ENCODE measurements at places on chromosomes 11 and 22.
A peak's percentile ranks its signal among the peaks of the same experiment; 100 is the strongest.

- DNase-seq, result no peak
Observed at GRCh38 chr11:2317354-2318050, 15.7 kb downstream of the TSPAN32 start.

DNA sequence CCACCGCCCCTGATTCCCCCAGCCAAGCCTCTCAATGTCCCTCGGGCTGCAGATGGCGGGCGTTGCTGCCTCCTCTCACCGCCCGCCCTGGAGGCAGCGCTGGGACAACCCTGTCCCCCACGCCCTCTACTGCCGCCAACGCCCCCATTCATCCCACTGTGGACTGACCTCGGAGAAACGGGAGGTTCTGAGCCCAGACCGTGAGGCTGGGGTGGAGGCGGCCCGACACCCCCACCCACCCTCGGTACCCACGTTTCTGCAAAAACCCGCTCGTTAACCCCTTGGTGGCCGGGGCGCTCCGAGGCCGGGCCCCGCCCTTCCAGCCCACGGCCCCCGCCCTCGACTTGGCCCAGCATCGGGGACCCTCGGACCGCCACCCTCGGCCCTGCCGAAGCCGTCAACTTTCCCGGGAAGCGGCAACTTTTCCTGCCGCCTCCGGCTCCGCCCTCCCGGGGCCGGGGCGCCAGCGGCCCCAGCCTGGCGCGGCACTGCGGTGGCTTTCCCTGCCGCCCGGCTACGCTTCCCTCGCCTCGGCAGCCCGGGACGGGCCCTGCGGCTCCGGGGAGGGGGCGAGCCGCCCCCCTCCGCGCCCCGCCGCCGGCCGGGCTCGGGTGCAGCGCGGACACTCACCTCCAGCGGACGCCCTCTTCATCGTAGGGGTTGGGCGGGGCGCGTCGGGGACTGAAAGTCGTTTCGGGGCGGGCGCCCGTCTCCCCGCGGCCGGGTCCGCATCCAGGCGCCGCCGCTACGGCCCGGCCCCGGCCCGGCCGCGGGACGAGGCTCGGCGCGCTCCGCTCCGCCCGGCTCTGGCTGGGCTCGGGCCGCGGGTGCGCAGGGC, 458 bp downstream of the RTN4R start:
- DNase-seq, result no peak

DNA sequence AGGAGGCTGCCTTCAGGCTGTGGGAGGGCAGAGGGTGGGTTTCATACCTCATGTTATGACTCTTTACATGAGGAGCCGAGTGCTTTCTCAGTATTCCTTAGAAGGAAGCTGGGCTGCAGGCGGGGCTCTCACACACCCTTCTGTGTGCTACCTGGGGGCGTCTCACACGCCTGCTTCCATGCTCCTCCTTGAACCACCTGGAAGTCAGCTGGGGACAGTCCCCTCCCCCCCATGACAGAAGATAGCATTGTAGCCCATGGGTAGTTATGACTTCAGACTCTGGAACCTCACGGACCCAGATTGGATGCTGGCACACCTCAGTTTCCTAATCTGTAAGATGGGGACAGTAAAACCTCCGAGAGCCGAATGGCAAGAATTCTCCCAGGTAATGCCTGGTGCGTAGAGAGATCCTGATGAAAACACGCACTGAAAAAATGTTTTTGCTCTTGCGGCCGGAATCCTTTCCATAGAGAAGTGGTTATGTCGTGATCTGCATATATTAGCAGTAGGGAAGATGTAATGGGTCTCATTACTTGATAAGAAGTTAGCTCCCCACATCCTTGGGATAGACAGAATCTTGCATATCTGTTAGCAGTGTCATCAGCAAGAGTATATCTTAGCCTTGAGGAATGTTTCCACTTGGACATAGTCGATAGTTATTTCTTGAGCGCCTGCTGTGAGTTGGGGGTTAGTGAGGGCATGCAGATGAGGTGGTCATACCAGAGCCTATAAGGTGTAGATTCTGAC, 4.9 kb downstream of the DAGLA start:
- DNase-seq, result no peak

DNA sequence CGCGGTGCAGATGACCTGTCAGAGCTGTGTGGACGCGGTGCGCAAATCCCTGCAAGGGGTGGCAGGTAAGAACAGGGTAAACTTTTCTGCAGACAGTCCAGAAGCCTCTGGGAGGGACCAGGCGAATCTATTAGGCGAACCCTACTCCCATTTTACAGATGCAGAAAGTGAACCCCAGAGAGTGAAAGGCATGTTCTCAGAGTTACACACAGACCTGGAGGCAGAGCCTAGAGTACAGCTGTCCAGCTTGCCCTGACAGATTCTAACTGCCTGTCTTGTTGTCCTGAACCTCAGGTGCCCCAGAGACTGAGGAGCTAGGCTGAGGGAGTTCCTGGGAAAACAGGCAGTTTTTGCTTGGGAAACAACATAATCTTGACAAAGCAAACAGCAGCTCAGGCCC, 665 bp downstream of the CCS start:
- no peak for DNase-seq

- DNase-seq, result no peak
Observed at GRCh38 chr22:31248138-31248745, 36.1 kb downstream of the LIMK2 start.

DNA sequence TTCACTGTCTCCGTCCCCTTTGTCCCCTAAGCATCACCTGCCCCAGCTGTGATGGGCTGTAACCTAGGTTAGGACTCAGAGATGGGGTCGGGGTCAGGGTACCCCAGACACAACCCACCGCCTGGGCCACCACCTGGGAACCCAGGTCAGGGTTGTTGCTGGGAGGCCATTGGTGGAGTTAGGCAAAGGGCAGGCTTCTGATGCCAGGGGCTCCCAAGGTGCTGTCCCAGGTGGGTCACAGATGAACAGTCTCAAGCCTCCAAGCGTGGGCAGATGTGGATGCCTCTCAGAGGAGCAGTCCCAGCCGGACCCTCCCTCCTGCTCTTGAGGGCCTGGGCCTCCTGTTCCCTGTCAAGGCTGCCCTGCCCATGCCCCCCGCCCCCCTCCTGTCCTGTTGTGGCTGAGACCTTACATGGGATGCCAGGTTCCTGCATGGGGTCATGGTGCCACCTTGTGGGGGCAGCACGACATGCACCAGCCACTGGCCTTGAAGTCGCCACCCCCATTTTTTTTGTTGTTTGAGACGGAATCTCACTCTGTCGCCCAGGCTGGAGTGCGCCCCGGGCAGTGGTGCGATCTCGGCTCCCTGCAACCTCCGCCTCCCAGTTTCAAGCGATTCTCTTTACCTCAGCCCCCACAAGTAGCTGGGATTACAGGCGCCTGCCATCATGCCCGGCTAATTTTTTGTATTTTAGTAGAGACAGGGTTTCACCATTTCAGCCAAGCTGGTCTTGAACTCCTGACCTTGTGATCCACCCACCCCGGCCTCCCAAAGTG, 12.1 kb downstream of the GATD1 start:
- peak; percentile 86 for DNase-seq

DNA sequence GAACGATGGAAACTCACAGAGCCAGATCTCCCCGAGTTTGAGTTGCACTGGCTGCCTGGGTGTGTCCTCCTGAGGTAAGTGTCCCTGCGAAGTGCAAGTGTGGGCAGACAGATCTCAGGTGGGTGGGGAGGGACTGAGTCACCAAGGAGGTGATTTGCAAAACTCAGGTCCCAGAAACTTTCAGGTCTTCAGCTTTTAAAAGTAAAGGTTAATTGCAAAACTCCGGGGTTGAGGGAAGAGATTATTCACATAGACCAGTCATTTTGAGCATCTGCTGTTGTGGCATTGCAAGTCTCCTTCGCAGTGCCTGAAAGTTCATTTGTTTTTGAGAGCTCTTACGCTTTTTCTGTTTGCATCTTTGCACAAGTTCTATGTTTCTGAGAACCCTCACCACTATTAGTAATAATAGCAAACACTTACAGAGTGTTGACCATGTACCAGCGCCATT, 7.1 kb downstream of the CD44 start:
- no peak for DNase-seq

DNA sequence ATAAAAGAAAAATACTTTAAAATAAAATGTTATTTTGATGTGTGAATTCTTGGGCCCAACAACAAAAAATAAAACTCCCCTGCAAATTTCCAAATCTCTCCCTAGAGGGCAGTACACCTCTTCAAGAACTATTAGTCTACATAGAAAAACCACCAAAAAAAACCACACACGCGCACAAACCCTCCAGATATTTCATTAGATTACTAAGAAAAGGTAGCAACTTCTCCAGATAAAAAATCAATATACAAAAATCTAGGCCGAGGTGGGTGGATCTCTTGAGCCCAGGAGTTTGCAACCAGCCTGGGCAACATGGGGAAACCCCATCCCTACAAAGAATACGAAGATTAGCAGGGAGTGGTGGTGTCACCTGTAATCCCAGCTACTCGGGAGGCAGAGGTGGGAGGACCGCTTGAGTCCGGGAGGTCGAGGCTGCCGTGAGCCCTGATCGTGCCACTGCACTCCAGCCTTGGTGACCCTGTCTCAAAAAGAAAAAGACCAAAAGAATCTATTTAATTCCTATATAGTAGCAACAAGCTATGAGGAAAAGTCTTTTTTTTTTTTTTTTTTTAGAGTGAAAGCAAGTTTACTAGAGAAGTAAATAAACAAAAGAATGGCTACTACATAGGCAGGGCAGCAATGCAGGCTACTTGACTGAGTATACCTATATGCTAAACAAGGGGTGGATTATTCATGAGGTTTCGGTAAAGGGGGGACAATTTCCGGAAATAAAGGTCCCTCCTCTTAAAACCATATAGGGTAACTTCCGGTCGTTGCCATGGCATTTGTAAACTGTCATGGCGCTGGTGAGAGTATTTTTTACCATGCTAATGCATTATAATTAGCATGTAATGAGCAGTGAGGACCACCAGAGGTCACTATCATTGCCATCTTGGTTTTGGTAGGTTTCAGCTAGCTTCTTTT, 13.1 kb downstream of the B3GNT6 start:
- DNase-seq, result no peak

GRCh38 chr11:22244986-22245592, 52.2 kb downstream of the ANO5 start:
- DNase-seq, result no peak

DNA sequence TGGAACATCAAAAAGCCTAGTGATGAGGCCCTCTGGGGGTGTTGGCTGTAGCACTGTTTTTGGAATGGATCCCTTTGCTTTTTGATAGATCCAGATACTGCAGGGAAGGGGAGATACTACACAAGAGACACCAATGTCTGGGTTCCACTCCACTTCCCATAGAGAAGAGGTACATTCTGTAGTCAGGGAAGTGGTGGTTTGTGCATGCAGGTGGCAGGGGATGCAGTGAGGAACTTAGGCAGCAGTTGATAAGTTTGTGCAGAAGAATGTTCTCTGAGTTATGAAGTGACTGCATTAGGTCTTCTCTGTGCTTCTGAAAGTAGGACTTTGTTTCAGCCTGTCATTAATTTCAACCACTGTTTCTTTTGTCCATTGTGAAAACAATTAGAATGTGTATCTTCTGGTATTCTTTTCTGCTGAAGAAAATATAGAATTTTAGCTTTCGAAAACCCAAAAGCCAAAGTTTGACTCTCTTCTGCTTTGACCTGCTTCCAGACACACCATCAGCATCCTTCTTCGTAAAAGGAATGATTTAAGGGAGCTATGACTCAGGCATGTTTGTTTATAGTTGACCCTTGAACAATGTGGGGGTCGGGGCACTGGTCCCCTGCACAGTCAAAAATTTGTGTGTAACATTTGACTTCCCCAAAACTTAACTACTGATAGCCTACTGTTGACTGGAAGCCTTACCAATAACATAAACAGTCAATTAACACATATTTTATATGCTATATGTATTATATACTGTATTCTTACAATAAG, 25.6 kb downstream of the PANX1 start:
- DNase-seq, result no peak

GRCh38 chr11:44171518-44171917, 76.0 kb downstream of the EXT2 start:
- no peak for DNase-seq

- peak; percentile 96 for DNase-seq
Observed at GRCh38 chr11:118928101-118928869, 2.6 kb upstream of the BCL9L start.

GRCh38 chr22:42271906-42272305, 1.5 kb upstream of the TCF20 start:
- no peak for DNase-seq

DNA sequence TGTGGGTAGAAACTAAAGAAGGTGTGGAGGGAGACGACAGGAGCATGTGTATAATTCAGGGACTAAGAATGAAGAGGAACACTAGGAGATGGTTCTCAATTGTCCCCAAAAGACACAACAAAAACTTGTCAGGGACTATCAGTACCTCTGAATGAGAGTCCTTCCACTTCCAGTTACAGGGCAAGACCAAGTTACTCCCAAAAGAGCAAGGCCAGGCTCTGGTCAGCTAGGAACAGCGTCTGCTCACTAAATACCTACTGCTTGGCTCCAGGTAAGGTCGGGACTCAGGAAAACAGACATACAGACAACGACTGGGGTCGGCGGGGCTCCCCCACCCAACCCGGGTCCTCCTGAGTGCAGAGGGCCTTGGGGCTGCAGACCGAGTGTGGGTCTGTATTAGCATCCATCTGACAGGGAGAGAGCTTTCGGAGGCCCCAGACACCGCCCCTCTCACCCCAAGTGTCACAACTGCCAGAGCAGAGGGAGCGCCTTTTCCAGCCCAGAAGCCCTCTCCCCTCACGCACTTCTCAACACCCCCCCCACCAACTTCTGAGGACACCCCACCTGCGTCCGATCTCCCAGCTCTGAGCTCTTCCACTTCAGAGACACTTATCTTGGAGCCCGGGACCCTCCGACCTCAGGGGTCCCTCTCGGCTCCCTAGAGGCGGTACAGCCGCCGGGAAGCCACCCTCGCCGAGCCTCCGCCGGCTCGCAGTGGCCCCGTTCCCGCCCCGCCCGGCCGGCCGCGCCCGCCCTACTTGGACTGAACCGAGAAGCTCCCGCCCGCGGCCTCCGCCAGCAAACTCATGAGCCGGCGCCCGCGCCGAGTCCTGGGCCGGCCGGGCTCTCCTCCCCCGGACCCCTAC, 522 bp downstream of the RHOG start:
- no peak for DNase-seq

GRCh38 chr22:37127350-37127878, 17.9 kb upstream of the TMPRSS6 start:
- DNase-seq, result no peak

DNA sequence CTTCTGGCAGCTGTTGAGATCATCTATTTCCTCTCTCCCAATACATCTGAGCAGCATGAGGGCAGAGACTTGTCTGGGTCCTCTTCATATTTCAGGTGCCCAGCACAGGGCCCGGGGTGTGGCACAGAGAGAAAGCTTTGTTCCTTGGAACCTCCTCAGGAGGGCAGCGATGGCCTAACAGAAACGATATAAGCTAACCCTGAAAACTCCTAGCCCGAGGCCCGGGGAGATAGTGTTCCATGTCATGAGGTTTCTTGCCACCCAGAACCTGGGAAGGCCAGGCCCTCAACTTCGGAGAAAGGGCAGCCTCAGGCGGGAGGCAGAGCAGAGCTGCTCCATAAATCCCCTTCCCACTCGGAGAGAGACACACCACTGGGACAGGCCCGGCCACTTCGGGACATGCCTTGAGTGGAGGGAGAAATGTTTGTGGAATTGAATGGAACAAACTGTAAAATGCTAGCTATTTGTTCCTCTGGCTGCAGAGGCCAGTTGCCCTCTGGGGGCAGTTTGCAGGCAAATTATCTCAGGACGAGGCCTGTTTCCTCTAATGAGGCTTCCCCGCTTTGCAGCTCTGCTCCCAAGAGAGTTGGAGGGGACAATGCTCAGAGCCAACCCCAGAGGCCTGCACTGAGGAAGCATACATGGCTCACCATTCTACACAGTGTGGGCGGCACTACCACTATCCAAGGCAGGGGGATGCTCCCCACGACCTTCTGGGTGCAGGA, 11.6 kb downstream of the ARRB1 start:
- no peak for DNase-seq

- no peak for DNase-seq
Observed at GRCh38 chr11:117874253-117874909, 2.1 kb downstream of the FXYD6 start.

GRCh38 chr11:9576701-9577381, 3.4 kb downstream of the WEE1 start:
- no peak for DNase-seq

Measured in 8988T (cell line).